ENCODE measurements at places on chromosomes 4 and X.

- DNase-seq: no peak
Observed at GRCh38 chr4:6695660-6696610, 2.3 kb downstream of the S100P start.

- no peak for DNase-seq
Observed at GRCh38 chr4:133799717-133800315, 401.8 kb downstream of the PABPC4L start.

DNA sequence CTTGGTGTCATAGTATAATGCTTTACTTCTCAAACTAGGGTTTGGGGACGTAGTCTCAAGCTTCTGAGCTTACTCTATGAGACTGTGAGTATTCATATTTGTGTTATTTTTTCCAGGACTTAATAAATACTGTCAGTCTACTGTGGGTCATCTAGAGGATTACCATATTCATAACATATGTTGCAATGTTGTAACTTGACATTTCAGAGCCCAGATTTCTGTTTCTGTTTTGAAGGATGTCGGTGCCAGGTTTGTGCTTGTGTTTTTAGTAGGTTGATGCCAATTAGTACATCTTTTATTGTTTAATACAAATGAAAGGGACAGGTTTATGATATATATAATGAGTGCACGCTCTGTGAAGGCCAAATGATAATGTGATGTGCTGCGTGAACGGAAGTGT, 69.6 kb downstream of the SPANXN4 start:
- no peak for DNase-seq

- DNase-seq: no peak
Observed at GRCh38 chrX:55039471-55039870, 8.7 kb upstream of the ALAS2 start.

DNA sequence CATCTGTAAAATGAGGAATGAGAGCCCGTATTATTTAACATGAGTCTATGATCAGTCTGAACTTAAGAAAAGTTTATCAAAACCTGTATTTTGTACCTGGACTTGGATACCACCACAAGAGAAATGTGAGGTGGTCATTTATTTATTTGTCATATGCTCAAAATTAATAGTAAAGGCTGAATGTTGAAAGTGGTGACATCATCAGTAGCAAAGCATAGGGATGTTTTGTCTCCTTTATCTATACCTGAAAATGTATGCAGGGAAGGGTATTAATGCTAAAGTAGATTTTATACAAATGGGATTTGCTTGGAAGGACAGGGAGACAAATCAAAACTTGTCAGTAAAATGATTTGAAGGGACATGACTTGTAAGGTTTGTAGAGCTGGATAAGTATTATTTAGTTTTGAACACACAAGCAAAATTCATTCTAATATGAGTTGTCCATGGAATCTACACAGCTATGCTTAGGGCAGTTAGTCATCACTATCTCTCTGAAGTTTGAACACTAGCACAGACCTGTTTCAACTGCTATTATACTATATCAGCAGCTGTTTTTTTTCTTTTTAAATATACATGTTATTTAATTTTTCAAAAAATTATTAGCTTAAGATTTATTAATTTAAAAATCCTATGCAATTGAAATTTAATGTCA, 52.4 kb upstream of the GUCY1A1 start:
- no peak for DNase-seq

- no peak for DNase-seq
Observed at GRCh38 chr4:55546506-55546755, 278 bp downstream of the CLOCK start.

DNA sequence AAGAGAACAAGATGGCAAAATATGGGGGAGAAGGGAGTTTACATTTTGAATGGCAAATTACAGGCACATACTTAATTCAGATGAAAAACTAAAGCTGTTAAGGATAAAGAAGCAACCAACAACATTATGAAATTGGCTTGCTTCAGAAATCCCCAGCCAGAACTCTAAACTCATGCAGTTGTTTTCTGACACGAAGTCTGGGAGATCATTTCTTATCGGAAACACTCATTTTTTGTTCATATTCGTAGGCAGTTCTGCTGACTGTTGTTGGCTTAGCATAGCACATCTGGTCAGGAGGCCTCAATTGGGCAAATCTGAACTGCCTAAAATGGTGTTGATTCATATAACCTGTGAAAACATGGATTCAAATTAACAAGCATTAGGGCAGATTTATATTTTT, 33.0 kb upstream of the ARHGAP6 start:
- DNase-seq: no peak

DNA sequence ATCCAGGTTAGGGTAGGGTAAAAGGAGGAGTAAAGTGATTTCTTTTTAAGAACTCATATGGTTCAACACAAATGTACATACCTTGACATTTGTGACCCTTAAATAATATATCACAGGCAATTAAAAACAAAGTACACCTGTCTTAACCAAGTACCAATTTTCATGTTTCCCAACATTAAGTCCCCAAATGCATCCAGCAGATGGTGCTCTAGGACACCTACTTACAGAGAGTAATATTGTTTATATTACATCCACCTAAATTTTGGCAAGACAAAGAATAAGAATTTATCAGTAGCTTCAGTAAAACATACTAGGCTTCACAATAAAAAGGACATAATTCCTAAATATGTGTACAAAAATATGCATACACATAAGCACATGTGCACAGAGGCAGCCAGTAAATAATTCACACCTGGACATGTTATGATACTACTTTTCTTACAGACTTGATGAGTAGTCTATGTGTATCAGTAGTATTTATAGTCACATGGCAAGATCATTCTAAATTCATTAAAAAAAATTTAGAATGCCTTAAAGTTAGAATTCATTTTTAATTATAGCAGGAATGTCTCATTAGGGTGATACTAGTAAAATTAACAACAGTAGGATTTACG, 219.7 kb downstream of the DCLK2 start:
- no peak for DNase-seq

DNA sequence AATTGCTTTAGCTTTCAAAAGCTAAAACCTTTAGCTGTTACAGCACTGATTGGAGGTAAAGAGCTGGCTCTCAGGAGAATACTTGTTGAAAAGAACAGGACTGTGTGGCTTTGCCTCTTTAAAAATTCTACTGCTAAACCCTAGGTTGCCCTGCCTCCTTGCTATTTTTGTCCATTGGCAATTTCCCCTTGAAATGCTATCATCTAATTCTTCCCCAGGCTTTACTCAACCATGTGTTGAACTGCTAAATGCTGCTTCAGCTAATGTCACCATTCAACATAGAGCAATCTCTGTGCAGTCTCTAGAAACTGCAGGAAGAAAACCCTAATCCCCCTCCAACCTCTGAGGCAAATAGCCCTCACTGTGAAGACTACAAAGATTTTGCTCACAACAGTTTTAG, 203.7 kb upstream of the ARX start:
- no peak for DNase-seq

GRCh38 chrX:16950423-16950822, 4.0 kb downstream of the REPS2 start:
- no peak for DNase-seq

DNA sequence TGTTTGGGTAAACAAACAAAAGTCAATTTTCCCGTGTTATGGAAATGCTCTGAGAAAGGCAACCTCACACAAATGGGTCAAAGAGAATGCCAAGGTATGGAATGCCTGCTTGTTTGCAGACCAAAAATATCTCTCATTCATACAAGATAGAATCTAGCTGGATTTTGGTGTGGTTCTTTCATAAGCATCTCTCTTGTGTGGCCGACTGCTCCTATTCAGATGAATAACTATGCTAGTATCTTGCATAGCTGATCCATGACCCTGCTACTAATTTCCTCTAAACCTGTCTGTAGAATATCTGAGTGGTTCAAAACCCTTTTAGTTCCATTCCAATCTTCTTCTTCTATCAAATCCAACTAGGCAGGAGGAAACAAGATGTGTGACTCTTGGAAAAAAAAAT, 28.2 kb upstream of the SORBS2 start:
- no peak for DNase-seq

DNA sequence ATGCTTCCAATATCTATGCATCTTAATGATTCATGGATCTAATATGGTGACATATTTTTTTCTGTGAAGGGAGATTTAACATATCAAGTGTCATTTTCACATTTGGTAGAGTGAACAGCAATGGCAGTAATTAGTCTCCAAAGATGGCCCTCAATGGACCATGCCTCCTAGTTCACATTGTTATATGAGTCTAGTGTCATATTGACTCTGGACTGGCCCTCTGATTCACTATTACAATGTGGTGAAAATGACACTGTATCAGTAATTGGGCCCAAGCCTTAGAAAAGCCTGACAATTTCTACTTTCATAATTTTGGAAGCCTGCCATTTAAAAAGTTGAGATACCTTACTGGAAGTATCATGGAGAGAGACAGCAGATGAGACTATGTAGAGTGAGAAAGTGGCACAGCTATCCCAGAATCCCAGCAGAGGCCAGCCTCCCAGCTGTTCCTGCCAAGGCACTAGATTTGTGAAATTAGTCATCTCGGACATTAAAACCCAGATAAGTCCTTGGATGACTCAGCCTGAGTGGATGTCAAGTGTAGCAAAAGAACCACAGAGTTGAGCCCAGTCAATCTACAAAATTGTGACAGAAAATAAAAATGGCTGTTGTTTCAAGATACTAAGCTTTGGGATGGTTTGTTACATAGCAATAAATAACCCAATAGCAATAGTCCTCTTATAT, 68.4 kb downstream of the ARHGEF38 start:
- DNase-seq: no peak

DNA sequence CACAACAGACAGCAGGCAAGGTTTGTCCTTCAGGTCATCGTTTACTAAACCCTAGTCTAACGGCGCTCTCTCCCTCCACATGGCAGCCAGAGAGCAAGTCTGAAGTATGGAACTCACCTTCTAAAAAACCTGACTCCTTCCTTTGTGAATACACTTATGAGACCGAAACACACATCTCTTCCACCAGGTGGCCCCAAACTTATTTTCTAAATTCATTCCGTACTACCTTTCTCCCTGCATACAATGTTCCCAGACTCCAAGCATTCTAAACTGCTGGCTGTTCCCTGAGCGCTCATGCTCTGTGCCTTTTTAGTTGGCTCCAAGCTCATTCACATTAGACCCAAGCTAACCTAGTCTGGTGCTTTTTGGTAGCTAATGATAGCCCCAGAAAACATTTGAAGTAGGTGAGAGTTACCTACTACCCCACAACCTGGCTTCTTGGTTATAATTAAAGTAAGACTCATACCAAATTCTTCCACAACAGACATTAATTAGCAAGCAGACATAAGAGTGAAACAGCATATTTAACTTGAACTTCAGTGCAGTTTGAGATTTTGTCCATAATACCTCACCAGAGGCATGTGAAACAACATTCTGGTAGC, 67.6 kb upstream of the DCLK2 start:
- DNase-seq: no peak

- no peak for DNase-seq
Observed at GRCh38 chr4:36242629-36243354, 1.5 kb downstream of the ARAP2 start.

DNA sequence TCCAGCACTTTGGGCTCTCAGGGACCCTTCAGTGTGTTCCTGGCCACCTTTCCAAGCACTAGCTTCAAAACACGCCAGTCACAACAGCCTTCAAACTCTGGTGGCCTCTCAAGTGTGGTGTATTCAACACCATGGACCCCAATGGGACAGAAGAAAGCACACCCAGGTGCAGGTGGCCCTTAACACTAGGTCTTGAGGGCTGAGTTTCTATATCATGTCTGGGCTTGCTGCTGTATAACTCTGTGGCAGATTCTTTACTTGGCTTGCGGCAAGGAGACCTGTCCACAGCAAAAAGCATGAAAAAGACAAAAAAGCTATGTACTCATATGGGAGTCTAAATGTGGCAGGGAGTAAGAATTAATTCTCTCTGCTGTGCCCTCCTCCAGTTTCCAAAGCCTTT, 23.1 kb downstream of the MSL3 start:
- DNase-seq: no peak

DNA sequence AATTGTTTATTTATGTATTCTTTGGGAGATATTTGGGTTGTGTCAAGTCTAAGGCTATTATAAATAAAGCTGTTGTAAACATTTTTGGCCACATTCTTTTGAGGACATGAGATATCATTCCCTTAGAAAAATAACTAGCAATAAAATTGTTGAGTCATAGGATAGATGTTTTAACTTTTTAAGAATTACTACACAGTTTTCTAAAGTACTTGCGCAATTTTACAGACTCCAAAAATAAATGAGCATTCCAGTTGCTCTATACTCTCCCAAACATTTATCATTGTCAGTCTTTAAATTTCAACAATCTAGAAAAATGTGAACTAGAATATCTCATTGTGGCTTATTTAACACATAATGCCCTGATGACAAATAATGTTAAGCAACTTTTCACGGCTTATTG, 189.1 kb upstream of the ADGRL3 start:
- no peak for DNase-seq

- no peak for DNase-seq
Observed at GRCh38 chr4:217891-218290, 87.4 kb downstream of the ZNF732 start.

DNA sequence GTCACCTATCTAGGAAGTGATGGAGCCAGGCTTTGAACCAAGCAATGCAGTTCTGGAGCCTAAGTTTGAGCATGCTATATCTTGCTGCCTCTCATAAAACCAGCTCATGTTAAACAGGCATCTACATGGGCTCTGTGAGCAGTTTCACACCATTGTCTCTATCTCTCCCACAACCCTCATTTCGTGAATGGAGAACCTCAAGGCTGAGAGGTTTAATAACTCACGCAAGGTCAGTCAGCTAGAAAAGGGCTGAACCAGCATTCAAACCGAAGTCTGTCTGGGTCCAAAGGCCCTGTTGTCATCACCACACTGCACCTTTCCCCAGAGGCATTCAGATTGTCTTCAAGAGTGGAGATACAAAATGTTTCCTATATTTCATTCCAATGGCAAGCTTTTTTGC, 369.2 kb downstream of the MID1IP1 start:
- no peak for DNase-seq

GRCh38 chr4:94813221-94813620, 55.5 kb downstream of the BMPR1B start:
- DNase-seq: no peak

GRCh38 chrX:152641996-152642395, 4.3 kb downstream of the GABRQ start:
- DNase-seq: no peak

DNA sequence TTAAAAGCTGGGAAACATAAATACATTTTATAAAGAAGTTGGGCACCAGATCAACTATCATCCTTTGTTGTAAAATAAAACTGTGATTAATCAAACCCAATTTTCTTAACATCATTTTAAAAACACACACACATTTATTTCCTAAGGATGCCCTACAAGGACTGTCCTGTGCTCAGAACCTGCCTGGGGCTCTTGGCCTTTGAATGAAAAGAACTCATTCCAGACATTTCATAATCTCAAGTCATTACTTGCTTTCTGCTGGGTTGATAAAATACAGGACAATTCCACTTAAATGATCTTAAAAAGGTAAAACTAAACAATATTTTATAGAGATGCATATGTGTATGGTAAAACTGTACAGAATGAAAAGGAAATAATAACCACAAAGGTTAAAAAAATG, 2.8 kb downstream of the SH3D19 start:
- no peak for DNase-seq

DNA sequence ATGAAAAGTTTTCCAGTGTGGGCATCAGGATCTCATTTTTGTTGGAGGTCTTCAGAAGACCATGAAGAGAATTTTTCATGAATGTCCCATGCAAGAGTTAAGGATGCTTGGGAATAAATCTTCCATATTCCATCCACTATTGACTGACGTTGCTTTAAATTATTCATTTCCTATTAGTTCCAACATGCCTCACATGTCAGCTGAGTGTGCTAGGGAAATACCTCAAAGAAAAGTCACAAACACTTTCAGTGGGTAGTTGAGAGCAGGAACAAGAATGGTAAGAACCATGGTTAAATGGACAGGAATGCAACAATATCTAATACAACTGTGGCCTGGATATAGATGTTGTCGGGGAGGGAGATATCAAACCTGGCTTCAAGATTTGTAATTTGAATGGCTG, 610.1 kb downstream of the TECRL start:
- DNase-seq: no peak

Data from stimulated activated CD4-positive, alpha-beta T cell treated with anti-CD3 and anti-CD28 coated beads, Interleukin-1b, Interleukin-23, amount 100 ng/mL, for 1 hour (primary cell).